Smooth muscle cell of the brain vasculature (primary cell): ENCODE measurements at places on chromosomes 5 and 9.

GRCh38 chr5:36712706-36713105 lies 106.3 kb downstream of the SLC1A3 start:
- no peak for DNase-seq

DNA sequence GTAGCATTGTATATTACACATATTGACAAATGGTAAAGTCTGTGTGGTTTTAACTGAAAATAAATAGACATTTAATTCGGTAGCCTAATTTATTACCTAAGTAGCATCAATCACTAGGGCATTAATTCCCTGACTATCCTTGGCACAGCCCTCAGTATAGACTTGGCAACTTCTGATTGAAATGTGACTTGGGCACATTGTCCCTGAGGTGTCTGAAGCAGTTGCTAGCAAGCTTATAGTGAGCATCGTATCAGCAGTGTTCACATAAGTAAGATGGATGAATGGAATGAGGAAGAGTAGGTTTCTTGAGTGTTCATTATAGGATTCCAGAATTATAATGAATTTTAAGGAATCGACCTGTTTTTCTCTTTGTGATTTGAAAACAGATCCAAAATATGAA lies 16.1 kb downstream of the LURAP1L start:
- DNase-seq = no peak

DNA sequence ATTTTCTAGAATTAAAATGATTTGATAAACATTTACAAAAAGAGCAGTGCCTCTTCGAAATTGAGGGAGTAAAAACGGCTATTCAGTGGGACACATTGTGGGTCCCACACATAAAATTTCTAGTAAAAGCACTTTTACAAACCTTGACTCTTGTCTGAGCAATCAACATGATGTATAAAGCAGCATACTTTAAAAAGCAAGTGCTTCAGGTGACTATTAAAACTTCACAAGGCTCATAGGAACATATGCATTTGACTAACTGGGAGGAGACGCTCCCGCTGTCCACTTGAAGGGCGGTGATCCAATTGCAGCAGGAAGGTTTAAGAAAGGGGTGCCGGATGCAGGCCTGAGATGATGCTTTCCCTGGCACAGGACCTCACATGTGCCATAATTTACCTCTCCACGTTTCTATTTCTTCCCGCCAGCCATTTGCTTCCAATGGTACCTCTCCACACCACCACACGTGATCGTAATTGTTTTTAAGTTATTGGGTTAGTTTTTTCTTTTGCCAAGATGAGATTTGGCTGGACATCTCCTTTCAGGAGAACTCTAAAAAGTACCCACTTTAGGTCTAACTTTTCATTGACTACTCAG lies 1.8 kb downstream of the MCTP1 start:
- DNase-seq = no peak

GRCh38 chr9:118088090-118088489 lies 383.9 kb downstream of the TLR4 start:
- no peak for DNase-seq

GRCh38 chr5:113249206-113249605 lies 185.6 kb downstream of the TSSK1B start:
- peak; percentile 62 for DNase-seq

- no peak for DNase-seq
Measured at GRCh38 chr5:54772684-54773083, 212.7 kb downstream of the ESM1 start.

DNA sequence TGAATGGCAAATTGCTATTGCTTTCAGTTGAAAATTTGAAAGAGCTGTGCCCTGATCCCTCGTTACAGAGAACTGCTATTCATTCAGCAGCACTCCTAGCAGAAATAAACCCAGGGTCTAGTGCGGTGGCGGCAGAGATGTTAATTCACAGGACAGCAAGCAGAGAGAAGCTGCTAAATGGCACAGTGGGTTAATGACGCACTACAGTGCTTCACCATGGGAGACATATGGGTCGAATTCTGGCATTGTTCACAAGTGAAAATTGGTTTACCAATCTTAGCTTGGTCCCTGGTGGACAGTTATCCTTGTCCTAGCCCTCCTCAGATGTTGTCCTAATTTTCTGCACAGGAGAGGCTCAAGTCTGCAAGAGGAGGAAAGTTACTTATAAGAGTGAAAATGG lies 807.4 kb downstream of the TLE1 start:
- DNase-seq = no peak

GRCh38 chr5:12624776-12625560 lies 720.7 kb upstream of the CTNND2 start:
- DNase-seq = no peak

DNA sequence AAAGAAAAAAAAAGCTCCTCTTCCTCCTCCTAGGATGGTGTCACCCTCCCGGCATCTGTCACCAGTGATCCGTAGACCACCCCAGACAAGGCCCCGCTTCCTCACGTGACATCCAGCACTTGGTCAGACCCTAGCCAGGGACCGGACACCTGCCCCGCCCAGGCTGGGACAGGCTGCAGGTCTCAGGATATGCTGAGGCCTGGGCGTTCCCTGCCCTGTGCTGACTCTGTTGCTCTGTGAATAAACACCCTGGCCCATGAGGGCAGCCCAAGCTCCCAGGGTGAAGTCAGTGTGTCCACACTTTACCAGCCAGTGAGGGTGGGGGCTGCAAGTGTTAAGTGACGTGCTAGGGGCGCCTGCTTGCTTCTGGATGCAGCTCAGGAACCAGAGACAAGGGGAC lies 5.6 kb downstream of the EDF1 start:
- DNase-seq = no peak

GRCh38 chr5:22057012-22057411 lies 796.1 kb downstream of the CDH12 start:
- DNase-seq = no peak

- no peak for DNase-seq
Measured at GRCh38 chr9:110357505-110357904, 19.8 kb upstream of the TXNDC8 start.

DNA sequence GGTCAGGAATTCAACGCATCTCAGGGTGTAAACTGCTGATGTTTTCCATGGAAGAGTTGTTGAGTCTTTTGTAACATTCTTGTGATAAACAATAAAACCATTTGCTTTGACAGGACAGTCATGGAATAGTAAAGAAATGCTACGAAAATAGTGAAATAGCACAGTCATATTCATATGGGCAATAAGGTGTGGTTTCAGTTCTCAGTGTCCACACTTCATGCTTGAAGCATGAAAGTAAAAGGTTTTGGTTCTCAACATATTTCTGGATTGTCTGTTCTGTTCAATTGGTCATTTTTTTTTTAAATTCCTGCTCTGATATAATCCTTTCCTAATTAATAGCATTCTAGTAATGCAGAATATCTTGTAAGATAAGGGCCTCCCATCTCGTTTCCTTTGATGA lies 467.6 kb upstream of the ZNF608 start:
- DNase-seq = no peak

DNA sequence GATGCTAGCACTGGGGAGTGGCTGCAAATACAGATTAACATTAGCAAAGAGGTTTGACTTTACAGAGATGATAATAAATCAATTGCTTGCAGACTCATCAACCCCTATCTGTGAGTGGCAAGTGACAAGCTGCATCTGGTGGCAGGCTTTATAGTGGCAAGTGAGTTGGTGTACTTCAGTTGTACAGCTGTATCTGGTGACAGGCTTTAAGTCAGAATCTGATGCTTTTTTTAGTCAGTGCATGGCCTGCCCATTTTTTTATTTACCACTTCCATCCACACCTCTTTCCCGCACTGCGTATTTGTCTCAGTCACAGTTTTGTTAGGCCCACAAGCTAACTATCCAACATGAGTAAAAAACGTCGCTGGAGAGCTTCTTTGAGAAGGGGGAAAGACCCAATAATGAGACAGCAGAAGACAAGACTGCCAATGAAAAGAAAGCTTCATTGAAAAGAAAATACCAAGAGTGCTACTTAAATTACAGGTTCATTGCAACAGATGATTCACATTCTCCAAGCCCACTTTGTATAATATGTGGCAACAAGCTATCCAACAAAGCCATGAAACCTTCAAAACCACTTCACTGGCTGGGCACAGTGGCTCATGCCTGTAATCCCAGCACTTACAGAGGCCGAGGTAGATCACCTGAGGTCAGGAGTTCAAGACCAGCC lies 23.1 kb downstream of the ANP32B start:
- DNase-seq = no peak

DNA sequence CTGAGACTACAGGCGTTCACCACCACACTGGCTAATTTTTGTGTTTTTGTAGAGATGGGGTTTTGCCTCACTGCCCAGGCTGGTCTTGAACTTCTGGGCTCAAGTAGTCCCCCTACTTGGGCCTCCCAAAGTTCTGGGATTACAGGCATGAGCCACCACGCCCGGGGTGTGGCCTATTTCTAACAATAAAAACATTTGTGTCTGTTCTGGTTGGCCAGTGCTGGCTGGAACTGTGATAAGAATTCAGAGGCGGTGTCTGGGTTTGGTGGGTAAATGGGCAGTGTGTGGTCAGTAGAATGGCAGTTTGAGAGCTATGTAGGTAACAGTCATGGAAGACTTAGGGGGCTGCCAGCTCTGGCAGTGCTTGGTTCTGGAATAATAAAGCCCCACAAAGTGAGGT lies 46.9 kb upstream of the SYNPO start:
- DNase-seq = no peak

DNA sequence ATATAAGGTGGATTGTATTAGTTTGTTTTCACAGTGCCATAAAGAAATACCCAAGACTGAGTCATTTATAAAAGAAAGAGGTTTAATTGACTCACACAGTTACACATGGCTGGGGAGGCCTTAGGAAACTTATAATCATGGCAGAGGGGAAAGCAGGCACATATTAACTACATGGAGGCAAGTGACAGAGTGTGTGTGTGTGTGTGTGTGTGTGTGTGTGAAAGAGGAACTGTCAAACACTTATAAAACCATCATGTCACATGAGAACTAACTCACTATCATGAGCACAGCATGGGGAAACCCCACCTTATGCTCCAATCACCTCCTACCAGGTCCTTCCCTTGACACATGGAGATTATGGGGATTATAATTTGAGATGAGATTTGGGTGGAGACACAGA lies 118.6 kb downstream of the SPEF2 start:
- DNase-seq = no peak

GRCh38 chr5:180026320-180026719 lies 45.2 kb downstream of the RNF130 start:
- DNase-seq = no peak

- no peak for DNase-seq
Measured at GRCh38 chr5:172896465-172896864, 62.4 kb downstream of the ERGIC1 start.

DNA sequence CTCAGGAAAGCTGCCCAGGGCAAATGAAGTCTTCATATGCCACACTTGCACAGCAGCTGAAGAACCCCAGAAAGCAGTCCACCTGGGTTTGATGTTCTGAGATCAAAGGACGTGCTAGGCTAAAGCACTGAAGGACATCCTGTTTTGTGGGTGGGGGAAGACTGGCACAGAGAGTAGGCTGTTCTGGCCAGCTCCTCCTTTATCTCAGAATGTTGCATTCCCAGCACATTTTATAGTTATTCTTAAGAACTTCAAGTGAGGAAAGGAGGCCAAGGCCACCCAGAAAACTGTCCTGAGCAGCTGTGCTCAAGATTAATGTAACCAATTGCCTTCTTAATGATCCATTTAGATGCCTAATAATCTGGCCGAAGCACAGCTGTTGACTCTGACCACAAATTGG lies 10.9 kb downstream of the SHOC1 start:
- DNase-seq = no peak
